ENCODE measurements at places on chromosomes 1 and 21. TPM values are rescaled to one million over a fixed set of nuclear protein-coding genes. Genes with fewer than 3 reads are reported as not detected.

F13B gene
- total RNA-seq, result not detected

C1QA gene
- total RNA-seq, result not detected

- DNase-seq, result no peak
- no peak overlapping the region for H3K27ac ChIP-seq
- H3K4me3 ChIP-seq, result no peak overlapping the region
- H3K36me3 ChIP-seq, result no peaks in the 10 kb centered on the region
These were observed 53.8 kb downstream of the ABCA4 start for GRCh38 chr1:94067196-94067595.

DNA sequence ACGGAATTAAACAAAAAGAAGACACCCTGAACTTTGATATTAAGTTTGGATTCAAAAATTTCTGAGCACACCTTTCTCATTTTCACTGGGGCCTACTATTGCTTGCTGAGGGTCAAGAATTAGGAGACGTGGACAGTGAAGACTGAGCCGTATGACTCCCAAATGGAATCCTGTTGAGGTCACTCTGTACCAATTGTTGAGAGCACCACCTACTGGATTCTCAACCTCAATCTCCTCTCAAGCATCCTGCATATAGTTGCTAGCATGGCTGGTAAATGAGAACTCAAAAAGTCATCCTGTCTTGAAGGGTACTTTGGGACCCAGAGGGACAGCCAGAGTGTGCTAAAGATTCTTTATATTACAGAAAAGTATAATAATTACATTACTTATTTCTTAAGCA is 20.2 kb upstream of the MTR start:
- H3K4me3 ChIP-seq, result no peak overlapping the region
- H3K27ac ChIP-seq, result no peak overlapping the region
- DNase-seq, result no peak
- H3K36me3 ChIP-seq, result no peaks in the 10 kb centered on the region
- H3K27me3 ChIP-seq, result peaks cover 7% of the 10 kb centered on the region
- H3K4me1 ChIP-seq, result no peaks in the 10 kb centered on the region

- H3K4me3 ChIP-seq, result no peak overlapping the region
- no peaks in the 10 kb centered on the region for H3K36me3 ChIP-seq
- no peak overlapping the region for H3K27ac ChIP-seq
- H3K27me3 ChIP-seq, result peaks cover 1% of the 10 kb centered on the region
These were observed 22.1 kb downstream of the ECHDC2 start for GRCh38 chr1:52899445-52899894.

GRCh38 chr1:20931930-20932436 is 144.9 kb upstream of the HP1BP3 start:
- H3K27ac ChIP-seq, result no peak overlapping the region
- H3K4me3 ChIP-seq, result no peak overlapping the region
- peaks cover 32% of the 10 kb centered on the region for H3K36me3 ChIP-seq
- DNase-seq, result no peak
- H3K4me1 ChIP-seq, result peaks cover 10% of the 10 kb centered on the region

GRCh38 chr1:39328586-39329121 is 124.2 kb downstream of the MACF1 start:
- DNase-seq, result no peak
- H3K27ac ChIP-seq, result no peak overlapping the region
- no peak overlapping the region for H3K4me3 ChIP-seq
- H3K4me1 ChIP-seq, result peaks cover 17% of the 10 kb centered on the region
- H3K27me3 ChIP-seq, result no peaks in the 10 kb centered on the region
- H3K36me3 ChIP-seq, result peaks cover 36% of the 10 kb centered on the region

GRCh38 chr1:38142606-38143005 is 96.0 kb upstream of the POU3F1 start:
- peaks cover 34% of the 10 kb centered on the region for H3K4me1 ChIP-seq
- DNase-seq, result no peak
- H3K4me3 ChIP-seq, result no peak overlapping the region
- 0 out of 2 replicates have a peak, but pooled peaks cover 4% of the 10 kb centered on the region for H3K36me3 ChIP-seq
- peaks cover 18% of the 10 kb centered on the region for H3K27me3 ChIP-seq

DNA sequence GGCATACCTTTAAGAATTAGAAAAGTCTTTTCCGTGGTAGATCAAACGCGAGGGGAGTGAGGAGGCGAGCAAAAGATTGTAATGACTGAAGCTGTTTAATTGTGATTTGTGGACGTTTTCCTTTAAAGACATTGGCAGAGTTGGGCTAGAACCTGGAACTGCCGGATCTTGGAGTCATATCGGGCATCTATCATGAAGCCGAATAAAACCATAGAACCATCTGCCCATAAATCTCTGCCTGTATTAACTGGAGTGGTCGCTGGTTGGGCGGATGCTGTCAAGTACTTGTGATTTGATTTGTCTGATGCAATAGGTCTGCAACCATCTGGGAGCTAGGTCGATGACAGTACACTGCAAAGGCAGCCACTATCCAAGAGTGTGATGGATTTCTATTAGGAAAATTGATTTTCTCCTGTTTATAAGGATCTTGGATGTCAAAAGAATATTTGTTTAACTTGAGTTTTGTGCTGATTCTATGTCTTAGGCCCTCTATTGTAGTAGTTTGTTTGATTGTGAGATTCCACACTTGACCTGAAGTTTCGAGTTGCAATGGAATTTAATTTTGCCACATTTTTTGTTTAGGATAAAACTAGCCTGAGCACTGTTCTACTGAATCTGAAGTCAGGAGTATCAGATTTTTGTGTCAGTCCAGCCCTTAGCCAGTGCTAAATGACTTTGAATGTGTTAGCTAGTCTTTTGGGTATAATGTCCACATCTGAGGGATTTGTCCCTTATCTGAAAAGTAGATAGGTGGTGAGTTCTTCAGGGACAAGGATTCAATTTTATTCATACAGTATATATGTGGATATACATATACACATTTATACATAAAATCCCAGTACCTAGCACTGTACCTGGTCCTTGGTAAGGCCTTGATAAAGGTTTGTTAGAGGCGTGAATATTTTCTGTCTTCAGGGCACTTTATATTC is 1.2 kb downstream of the SARS1 start:
- peak; percentile 69 for DNase-seq
- H3K4me3 ChIP-seq, result peak overlapping the region; percentile 94
- peaks cover 32% of the 10 kb centered on the region for H3K36me3 ChIP-seq

DNA sequence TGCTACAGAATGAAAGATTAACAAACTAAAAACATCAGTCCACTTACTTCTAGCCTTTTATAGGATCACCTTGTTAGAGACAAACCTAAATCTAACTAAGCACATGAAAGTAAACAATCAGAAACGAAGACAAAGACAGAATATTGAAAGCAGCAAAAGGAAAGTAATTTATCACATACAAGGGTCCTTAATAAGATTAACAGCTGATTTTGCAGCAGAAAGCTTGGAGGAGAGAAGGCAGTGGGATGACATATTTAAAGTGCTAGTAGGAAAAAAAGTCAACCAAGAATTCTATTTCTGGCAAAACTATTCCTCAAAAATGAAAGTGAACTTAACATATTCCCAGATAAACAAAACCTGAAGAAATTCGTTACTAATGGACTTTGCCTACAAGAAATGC is 286.4 kb downstream of the RWDD3 start:
- no peak for DNase-seq
- no peaks in the 10 kb centered on the region for H3K4me1 ChIP-seq
- H3K27ac ChIP-seq, result no peak overlapping the region

- peaks cover 32% of the 10 kb centered on the region for H3K27me3 ChIP-seq
- H3K4me3 ChIP-seq, result no peak overlapping the region
- H3K36me3 ChIP-seq, result no peaks in the 10 kb centered on the region
- H3K4me1 ChIP-seq, result peaks cover 15% of the 10 kb centered on the region
These were observed 154.8 kb upstream of the COL6A1 start for GRCh38 chr21:45826676-45827301.

All from HFFc6 (cell line).